ENCODE measurements at places on chromosomes 4 and X.
A peak's percentile ranks its signal among the peaks of the same experiment; 100 is the strongest.

GRCh38 chr4:186932631-186933187 lies 209.1 kb upstream of the FAT1 start:
- DNase-seq: no peak

DNA sequence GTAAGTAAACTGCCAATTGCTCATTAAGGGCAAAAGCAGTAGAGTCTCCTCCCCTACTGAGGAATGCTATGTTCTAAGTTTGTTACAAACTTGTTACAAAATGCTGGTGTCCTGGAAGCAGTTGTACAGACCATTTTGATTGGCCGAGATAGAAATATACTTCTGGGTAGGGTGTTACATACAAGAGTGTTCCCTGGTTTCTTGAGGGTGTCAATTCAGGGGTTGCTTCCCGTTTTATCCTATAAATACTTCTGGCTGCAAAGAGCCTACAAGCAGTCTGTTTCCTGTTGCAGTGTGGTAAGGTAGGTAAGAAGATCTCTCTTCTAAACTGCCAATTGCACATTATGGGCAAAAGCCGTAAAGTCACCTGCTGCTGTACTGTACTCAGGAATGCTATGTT lies 5.7 kb downstream of the TRPC5OS start:
- no peak for DNase-seq

- no peak for DNase-seq
These were observed 55.1 kb upstream of the TNIP3 start for GRCh38 chr4:121219227-121219626.

DNA sequence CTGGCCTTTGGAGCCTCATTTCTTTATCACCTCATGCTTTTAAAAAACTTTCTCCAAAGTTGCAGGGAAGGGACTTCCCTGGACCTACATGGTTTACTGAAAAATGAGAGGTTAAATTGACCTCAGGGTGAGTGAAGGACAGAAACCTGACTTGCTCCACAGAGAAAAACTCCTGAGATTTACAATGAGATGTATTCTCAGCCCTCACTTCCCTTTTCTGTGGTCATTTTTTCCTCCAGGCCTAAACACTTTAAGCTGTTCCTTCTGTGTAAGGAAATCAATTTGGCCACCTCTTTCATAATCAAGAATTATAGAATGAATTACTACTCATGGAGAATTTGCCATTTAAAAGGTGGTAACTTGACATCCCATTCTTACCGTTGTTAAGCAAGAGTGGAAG lies 77.9 kb downstream of the HPGD start:
- DNase-seq: no peak

DNA sequence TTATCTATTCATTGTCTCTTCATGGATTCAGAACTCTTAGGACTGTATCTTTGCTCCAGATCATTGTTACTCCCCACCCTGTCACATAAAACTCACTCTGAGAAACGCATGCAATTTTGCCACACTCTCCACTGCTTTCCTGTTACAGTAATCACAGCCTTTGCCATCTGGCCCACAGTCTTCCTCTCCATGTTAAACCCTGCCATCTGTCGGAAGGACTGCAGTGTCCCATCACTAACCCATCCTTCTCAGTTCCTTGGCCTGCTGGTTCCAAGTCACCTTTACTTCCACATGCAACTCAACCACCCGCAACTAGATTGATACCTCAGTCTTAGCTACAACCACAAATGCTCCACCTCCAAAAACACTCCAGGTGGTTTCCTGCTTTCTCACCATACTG lies 308.7 kb upstream of the FAM241A start:
- DNase-seq: no peak

GRCh38 chr4:88585917-88586316 lies 6.4 kb upstream of the HERC3 start:
- DNase-seq: no peak

DNA sequence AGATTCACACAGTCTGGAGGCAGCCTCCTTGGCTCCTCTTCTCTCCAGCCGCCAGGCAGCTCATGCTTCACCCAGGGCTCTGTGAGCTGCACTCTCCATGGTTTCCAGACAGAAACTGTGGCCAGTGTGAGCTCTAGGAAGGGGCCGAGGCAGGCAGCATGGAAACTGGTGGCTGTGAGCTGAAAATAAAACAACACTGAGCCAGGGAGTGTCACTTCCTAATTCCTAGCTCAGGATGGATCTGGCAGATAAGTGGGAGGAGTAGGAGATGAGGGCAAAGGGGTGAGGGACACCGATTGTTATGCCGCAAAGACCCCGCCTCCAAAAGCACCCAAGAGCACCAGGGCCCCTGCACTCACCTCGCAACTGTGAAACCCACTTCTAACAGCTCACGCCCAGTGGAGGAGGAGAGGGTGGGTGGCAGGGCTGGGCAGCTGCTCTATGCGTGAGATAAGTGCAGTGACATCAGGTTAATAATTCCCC lies 69.8 kb downstream of the FHDC1 start:
- DNase-seq: no peak

GRCh38 chr4:79467246-79467932 lies 59.4 kb upstream of the GK2 start:
- DNase-seq: no peak

DNA sequence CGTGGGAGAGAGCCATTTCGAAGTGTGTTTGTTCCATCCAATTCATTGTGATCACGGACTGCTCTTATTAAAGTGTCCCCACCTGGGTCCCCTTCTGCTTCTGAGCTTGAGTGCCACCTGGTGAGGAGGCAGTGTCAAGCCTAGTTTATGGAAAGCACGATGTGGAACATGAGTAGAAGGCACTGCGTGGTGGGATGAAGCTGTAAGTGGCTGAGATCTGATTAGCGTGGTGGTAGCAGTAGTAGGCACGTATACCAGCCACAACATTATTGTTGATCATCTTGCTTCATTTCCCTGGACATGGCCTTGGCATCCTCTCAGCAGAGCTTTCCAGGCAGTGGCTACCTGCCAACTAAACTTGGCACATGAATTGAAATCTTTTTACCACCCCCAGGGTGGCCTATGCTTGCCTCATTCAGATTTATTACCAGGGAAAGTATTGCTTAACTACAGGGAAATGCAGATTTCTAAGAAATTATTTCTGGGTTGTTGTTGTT lies 46.4 kb downstream of the GPAT3 start:
- DNase-seq: no peak

GRCh38 chr4:62627671-62628070 lies 1427.5 kb downstream of the ADGRL3 start:
- no peak for DNase-seq

- no peak for DNase-seq
These were observed 277.1 kb upstream of the TENM3 start for GRCh38 chr4:181966104-181966551.

GRCh38 chr4:130257271-130257670 lies 1161.3 kb downstream of the C4orf33 start:
- DNase-seq: no peak

DNA sequence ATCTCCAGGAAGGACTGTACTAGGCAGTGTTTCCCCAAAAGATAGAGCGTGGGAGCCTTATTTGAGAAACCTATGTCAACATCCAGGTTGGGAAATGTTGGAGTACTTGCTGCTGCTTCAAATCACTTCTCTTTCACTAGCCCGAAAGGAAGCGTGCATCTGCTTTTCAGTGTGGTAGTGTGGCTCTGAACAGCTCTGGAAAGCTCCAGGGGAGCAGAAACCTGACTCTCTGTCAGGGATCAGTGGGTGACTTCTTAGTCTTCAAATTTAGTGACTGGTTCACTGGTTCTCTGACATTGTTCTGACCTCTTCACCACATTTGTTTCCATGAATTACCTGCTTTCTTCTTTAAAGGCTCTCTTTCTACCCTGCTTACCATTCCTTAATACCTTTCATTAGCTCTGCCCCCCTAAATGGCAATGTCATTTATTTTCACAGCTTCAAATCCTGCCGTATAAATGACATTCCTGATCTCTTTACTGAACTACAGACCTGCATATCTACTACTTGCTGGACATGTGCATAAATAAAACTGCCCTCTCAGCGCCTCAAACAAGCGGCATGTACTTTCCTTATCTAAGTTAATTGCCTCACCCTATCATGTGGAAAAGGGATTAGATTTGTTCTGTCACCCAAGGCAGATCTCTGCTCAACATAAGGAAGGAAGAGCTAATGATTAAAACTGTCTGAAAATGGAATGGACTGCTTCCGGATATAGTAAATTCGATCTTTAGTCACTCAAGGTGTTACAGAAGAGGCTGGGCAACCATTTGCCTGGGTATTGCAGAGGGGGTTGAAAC lies 37.0 kb downstream of the DLG3 start:
- no peak for DNase-seq

DNA sequence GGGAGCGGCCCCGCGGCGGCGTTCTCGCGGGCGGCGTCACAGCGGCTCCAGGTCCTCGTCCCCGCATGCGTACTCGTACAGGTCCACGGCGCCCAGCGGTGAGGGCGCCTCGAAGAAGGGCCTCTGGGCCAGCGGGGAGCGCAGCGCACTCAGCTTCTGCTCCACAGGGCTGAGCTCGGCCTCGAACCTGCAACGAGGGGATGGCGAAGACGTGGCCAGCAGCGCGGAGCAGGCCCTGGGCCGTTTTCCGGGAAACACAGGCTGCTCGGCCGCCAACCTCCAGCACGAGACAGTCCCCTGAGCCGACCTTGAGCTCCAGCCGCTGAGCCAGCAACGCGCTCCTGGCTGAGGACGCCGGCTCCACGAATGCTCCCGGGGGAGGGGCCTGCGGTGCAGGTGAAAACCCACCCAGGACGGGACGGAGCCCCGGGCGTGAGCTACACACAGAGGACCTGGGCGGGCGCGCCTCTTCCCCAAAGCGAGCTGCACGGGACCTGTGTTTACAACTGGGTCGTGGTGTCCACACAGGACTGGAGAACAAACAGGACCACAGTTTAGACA lies 15.8 kb upstream of the GTPBP6 start:
- no peak for DNase-seq

DNA sequence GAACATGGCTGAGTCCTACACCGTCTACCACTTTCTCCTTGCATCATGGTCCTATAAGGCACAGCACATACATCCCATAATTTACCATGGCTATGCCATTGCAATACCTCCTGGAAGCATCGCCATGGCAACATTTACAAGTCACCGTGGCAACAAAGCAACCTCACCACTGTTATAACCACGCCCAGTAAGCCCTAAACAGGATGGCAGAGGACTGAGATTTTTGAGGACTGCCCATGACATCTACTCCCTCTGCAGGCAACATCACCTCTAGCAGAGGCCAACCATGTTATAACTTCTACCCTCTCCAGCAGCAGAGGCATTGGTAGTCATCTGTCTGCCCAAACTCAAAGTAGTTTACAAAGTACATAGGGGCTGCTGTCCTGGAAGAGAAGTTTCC lies 29.7 kb downstream of the BCOR start:
- DNase-seq: no peak

DNA sequence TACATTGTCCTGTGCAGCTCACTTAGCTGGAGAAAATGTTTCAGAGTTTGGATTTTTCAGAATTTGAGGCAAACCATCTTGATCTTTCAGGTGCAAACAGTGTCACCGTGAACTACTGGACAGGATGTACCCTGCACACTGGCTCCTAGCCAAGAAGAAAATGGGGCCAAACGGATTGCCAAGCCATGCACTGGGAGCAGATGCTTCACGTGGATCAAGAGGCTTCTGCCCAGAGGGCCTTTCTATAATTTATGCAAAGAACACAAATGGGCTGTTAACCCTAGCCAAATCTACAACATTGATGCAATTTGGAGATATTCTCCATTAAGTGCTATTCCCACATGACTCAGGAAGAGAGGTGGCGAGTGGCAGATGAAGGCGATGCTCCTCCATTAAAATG lies 46.9 kb upstream of the ATP8A1 start:
- no peak for DNase-seq

GRCh38 chr4:189940178-189941004 lies at the start of gene FRG1:
Gene FRG1, plus strand, starts transcription at chr4:189940872. Its CDS starts 138 bp downstream, at chr4:189941010.
- peak; percentile 96 for DNase-seq

DNA sequence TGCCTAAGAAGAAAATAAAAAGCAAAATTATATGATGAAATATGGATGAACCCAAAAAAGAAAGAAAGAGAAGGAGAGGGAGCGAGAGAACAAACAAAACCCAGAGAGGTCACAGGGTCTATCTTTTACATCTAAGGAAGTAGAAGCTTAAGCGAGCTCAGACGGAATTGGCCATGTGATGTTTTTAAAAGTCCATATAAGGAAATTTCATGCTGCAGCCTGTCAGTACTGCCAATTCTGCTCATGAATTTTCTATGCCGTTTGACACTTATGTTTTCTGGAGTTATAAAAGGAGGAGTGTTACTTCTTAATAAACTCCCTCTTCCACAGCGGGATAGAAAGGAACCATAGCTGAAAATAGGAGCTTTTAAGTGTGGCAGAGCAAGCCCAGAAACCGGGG lies 32.9 kb upstream of the DCX start:
- no peak for DNase-seq

DNA sequence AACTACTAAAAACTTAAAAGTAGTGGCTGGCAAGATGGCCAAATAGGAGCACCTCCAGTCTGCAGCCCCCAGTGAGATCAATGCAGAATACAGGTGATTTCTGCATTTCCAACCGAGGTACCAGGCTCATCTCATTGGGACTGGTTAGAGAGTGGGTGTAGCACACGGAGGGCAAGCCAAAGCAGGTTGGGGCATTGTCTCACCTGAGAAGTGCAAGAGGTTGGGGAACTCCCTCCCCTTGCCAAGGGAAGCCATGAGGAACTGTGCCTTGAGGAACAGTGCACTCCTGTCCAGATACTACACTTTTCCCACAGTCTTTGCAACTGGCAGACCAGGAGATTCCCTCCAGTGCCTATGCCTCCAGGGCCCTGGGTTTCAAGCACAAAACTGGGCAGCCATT lies 311.1 kb downstream of the PAPSS1 start:
- no peak for DNase-seq

DNA sequence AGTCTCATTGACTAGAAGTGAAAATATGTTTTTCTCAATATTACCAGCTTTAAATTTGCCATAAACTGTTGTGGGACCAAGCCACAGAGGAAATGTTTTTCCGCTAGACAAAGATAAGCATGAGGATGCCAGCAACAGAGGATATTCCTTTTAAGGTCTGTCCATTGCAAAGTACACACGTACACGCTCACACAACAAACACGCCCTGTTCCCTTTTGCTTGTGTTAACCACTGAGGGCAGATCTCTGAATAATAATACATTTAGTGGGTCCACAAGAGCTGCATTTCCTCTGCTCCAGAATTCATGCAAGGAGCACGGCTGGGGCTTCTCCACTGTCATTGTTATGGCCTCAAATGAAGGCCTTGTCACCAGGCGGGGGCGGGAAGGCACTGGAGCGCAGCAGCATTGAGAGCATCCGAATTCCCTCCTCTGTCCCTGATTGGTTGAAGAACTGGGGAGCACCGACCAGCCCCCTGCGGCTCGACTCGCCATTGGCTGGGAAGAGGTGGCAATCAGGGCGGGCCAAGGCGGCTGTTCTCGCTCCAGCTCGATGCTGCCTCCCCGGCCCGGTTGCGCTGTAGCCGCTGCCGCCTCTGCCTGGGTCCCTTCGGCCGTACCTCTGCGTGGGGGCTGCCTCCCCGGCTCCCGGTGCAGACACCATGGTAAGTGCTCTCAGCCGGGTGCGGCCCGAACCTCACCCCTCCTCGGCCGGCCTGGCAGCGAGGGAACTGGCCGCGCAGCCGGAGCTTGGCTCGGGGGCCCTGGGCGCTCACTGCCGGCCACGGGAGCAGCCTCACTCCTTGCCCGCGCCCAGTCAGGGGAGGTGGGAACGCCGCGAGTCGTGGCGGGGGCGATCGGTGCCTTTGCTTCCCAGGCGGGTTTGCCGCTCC lies at the start of gene GUCY1B1:
TSS of gene GUCY1B1 (plus strand) at position 541 of the 891 bp plus-strand sequence. CDS start at position 661, 120 bp downstream.
- peak; percentile 24 for DNase-seq

Data from effector CD4-positive, alpha-beta T cell (primary cell).